Panc1 (cell line): ENCODE measurements at places on chromosomes 3 and 15.
A peak's percentile ranks its signal among the peaks of the same experiment; 100 is the strongest.

- no peak for DNase-seq
Measured at GRCh38 chr3:180615954-180616353, 14.0 kb downstream of the TTC14 start.

DNA sequence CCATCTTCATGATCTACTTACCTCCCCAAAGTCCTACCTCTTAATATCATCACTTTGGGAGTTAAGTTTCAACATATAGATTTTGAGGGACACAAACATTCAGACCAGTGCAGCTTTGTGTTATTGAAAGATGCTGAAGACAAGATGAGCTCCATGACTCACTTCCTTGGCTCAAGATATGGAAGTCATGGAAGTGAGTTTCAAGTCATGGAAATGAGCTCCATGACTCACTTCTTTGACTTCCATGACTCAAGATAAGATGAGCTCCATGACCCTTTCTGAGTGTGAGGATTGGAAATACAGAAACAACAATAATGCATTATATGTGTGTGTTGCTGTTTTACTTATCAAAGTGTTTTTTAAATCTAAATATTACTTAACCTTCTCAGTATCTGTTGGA, 170.2 kb upstream of the TPRG1 start:
- peak; percentile 12 for DNase-seq

DNA sequence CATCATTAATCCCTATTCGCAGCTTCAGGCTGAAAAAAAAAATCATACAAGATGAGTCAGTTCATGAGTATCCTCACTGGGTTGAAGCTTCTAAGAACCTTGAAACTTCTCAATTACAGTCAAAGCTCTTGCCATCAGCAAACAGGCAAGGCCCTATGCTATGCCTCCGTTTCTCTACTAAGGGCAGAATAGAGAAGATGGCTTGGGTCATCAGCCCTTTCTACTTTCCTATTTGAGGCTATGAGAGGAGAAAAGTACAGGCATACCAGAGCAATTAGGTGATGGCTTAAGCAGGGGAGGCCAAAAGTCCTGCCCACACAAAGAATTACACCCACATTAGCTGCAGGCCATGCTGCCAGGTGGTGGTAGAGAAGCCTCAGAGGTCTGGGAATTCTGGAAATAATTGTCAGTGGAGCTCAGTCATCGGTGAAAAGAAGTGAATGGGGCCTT, 89.0 kb downstream of the MRPL46 start:
- no peak for DNase-seq

GRCh38 chr3:179146911-179147513, 1.1 kb upstream of the PIK3CA start:
- DNase-seq, result peak; percentile 80

GRCh38 chr15:22856659-22857058, 18.2 kb downstream of the NIPA2 start:
- DNase-seq, result no peak

DNA sequence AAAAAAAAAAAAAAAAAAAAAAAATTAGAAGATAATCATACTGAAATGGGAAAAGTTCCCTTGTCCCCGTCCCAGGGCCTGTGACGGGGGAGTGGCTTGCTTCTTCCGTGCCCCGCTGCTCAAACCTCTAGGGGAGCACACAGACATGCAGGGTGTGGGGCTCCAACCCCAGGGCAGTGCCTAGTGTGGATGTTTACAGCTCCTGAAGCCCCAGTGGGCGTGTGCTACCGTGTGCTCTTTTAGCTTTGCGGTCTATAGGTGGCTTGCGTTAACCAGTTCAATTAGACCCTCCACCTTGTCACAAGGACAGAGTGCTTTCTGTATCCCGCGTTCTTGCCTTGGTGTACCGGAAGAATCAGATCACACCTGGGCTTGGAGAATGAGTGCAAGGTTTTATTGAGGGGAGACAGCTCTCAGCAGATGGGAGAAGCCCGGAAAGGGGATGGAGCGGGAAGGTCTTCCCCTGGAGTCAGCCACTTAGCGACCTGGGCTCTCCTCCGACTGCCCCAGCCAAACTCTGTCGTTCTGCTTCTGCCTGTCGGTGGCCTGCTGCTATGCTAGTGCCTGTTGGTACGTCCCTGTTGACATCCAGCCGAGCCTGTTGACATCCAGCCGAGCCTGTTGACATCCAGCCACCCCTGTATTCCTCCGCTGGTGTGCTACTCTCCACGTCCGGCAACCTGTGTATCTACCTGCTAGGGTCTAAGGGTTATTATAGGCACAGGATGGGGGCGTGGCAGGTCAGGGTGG, 569.8 kb downstream of the VGLL3 start:
- no peak for DNase-seq

DNA sequence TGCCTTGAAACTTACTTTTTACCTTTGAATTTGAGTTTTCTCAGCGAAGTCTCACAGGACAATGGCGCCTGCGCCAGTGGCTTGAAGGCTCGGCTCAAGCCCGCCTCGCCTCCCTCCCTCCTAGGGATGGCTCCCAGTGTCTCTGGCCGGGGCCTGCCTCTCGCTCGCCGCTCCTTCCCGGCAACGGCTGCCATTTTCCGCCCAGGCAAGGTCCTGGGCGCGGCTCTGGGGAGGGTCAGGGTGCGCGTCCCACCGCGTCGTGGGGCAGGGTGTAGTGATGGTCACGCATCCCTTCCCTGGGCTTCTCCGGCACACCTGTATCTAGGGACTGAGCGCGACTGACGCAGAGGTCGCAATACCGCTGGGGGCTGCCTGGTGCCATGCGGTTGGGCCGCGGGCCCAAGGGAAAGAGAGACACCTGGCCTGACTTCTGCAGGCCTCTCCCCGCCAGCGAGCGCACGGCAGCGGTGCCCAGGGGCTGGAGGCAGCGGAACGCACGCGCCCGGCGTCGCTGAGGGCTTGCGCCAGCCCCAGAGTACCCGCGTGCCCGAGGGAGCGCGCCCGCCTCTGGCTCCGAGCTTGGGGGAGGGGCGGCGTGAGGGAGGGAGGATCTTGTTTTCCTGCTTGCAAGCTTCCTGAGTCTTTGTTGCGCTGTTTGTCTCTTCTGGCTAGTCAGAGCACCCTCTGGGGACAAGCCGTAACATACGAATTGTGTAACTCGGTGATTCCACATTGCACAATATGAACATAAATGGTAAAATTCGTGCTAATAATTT, 20.7 kb upstream of the FEM1B start:
- DNase-seq, result no peak

GRCh38 chr3:164460851-164461250, 617.4 kb downstream of the SI start:
- DNase-seq, result no peak

GRCh38 chr3:33956776-33957175, 158.3 kb downstream of the PDCD6IP start:
- DNase-seq, result no peak

- DNase-seq, result no peak
Measured at GRCh38 chr3:30733209-30733608, 126.8 kb downstream of the TGFBR2 start.

DNA sequence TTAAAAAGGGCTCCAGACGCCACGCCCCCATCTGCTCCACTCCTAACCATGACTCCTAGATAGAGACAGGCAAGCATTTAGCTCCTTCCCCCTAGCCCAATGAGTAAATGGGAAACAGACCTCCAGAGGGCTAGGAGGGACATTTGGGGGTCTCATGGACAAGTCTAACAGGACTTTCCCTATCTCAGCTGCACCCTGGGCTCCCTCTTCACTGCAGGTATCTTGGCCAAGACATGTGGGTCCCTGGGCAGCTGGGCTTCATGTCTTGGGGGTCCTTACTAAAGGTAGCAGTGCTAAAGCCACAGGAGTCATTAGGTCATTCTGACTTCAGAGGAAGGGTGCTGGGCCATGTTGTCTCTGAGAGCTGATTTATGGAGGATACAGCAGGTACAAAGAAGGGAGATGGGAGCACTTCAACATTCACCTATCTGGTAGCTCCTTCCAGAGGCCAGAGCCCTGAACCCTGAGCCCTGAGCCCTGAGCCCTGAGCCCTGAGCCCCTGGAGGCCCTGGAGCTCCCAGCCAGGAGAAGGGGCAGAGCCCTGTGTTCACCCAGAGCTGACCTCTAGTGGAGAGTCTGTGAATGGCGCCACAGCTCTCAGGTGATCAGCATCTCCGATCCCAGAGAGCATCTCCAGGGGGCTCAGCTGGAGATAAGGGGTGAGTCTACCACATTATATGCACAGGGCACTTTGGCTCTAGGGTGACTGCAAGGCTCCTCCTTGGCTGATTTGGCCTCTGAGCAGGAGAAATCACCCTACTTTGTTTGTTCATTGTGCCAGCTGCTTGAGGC, 40.1 kb upstream of the EPHB1 start:
- peak; percentile 13 for DNase-seq

DNA sequence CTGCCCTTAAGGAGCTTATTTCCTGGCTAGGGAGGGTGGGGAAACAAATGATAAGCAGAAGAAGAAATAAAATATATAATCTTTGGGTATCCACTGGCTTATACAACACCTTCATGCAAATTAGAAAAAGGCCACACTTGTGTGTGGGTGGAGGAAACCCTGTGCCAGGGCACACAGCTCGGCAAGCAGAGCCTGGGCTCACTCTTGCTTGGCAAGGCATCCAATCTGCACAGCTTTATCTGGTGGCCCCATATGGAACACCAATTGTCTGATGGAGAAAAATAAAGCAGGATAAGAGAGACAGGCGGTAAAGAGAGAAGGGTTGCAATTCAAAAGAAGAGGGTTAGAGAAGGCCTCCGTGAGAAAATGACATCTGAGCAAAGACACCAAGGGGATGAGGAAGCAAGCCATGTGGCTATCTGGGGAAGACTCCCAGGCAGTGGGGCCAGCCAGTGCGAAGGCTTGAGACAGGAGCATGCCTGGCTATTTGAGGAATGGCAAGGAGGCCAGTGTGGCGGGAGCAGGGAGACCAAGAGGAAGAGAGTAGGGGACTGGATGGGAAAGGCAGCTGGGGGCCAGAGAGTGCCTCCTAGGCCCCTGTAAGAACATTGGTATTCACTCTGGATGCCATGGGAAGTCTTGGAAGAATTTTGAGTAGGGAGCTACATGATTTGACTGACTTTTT, 22.5 kb upstream of the VPS8 start:
- no peak for DNase-seq
